HFF-Myc (cell line): ENCODE measurements at places on chromosomes 3 and 15.
A peak's percentile ranks its signal among the peaks of the same experiment; 100 is the strongest.

DNA sequence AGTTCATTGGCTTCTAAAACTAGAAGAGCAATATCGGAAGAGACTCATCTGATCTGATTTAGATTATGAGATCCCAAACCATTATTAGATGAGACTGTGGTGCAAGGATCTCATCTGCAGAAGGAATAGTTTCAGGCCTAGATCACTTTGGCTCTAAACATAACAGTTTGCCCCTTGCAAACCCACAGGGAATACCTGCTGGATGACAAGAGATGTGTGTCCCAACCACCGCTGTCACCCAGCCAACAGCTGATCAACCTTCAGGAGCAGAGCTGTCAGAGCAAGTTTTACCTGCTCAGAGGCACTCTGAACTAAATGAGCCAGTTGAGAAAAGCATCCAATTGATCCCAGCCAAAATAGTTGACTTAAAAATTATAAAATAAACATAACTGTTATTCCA is 64.0 kb upstream of the ST3GAL6 start:
- DNase-seq: no peak

- no peak for DNase-seq
Observed at GRCh38 chr3:23985747-23986544, 40.9 kb downstream of the NR1D2 start.

- no peak for DNase-seq
Observed at GRCh38 chr3:172953571-172953970, 187.5 kb downstream of the SPATA16 start.

GRCh38 chr15:70259028-70259424 is 161.3 kb upstream of the TLE3 start:
- DNase-seq: no peak

DNA sequence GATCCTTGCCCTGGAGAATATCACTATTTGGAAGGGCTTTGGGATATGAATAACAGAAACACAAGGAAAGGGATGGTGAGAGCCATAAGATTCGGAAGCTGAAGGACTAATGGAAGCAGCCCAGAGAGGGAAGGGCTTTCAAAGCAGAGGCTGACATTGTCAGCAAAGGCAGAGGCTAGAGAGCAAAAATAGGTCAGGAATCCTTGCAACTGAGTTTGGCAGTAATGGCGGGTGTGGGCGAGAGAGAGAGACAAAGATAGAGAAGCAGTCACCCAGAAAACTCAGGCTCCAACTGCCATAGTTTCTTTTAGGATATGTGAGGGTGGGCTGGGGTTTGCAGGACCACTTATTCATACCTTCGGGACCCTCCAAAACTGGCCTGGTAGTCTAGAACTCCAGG is 248.6 kb downstream of the OPA1 start:
- DNase-seq: no peak

DNA sequence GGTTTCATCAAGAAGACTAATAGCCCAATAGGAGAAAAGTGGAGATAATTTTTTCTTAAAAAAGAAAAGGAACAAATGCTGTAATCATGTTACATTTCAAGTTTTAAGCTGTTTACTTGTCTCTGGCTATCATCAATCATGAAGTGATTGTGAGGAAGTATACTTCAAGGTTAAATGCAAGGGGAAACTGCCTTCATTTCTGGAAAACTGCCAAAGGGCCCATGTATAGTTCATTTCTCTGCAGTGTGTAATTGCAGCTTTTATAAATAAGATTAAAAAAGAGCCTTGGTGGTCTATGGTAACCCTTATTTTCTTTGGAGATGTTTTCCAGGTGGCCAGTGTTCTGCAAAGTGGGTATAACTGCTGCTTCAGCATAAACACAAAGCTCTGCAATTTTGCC is 101.9 kb downstream of the GRM7 start:
- no peak for DNase-seq

GRCh38 chr3:60909526-60909925 is 341.7 kb downstream of the FHIT start:
- no peak for DNase-seq

- peak; percentile 44 for DNase-seq
Observed at GRCh38 chr3:64440498-64440897, 215.2 kb upstream of the PRICKLE2 start.

DNA sequence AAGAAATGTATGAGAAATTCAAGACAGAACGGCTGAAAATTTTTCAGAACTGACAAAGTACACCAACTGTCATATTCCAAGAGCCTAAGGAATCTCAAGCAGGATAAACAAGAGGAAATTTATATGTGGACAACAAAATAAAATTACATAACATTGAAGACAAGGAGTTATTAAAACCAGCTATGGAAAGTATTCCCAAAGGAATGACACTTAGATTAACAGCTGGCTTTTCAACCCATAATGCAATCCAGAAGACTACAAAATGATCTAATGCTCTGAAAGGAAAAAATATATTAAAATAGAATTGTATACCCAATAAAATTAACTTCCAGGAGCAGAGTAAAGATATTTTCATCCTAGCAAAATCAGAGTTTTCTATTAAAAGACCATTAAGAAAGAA is 132.2 kb upstream of the BNIP2 start:
- DNase-seq: no peak

DNA sequence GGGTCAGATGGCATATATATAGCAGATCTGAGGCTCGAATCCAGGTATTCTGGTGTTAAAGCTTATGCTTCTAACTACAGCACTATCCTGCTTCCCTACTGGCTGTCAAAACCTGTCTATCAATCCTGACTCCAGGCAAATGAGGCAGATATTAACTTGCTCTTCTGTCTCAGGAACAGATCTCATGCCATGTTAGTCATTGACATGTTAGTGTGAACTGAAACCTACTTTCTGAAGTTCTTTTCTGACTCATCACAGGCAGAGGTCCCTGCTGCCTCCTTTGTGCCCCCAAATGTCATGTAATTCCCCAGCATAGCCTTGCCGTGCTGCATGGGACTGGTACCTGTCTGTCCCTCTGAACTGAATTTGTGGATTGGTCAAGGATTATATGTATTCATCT is 125.0 kb upstream of the SMAD3 start:
- DNase-seq: no peak

DNA sequence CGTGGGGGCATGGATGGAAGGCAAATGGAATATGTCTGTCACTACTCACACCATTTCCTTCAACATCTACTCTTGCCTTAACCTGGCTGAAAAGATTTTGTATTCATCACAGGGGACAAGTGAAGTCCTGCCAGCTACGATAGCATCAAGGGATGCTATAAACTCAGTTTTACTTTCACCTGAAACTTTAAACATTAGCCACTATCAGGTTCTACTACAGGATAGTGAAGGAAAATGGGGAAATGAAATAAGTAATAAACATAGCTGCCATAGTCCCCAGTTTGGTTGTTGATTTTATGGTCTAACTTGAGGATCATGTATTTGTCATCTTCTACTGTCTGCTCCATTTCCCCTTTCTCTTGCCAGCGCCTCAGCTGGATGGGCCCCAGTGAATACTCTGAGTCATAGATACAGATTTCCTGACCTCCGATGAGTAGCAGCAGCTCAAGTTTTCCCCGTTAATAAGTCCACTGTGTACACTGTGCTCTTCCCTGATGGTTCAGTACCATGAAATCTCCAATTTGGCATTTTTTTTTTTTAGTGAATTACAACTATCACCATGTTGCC is 338.2 kb upstream of the SLCO3A1 start:
- no peak for DNase-seq

DNA sequence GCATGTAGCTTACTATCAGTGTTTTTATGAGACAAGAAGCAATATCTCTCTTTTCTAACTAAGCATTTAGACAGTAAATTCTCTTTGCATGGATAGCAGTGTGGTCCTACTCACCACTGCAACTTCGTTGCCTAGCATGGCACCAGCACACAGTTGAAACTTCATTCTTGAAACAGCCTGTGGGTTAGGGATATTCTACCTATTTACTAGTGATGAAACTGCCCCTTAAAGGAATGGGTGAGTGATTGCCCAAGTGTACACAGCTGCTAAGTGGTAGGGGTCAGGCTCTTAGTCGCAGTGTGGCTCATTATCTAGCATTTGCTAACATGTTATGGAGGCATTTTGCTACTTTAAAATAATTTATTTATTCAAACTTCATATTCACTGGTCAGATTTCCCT is 78.4 kb downstream of the CHL1 start:
- DNase-seq: no peak

DNA sequence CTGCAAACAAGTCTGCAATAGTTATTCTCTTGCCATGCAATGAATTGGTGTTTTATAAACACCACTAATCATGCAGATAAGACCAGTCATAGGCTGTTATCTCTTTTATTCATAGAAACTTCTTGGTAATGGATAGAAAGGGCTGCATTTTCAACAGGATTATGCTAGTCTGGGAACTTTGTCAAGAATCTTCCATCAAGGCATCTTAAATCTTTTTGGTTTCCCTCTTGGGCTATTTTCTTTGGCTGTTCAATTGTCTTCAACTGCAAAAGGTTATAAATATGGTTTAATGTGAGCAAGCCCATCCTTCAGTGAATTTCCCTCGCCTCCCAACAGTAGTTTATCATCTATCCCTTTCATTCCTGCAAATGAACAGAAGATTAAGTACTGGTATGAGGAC is 59.0 kb upstream of the MINAR1 start:
- DNase-seq: no peak

GRCh38 chr3:143367171-143367570 is 247.6 kb downstream of the CHST2 start:
- no peak for DNase-seq

- DNase-seq: no peak
Observed at GRCh38 chr15:60017538-60018520, 13.7 kb downstream of the FOXB1 start.

DNA sequence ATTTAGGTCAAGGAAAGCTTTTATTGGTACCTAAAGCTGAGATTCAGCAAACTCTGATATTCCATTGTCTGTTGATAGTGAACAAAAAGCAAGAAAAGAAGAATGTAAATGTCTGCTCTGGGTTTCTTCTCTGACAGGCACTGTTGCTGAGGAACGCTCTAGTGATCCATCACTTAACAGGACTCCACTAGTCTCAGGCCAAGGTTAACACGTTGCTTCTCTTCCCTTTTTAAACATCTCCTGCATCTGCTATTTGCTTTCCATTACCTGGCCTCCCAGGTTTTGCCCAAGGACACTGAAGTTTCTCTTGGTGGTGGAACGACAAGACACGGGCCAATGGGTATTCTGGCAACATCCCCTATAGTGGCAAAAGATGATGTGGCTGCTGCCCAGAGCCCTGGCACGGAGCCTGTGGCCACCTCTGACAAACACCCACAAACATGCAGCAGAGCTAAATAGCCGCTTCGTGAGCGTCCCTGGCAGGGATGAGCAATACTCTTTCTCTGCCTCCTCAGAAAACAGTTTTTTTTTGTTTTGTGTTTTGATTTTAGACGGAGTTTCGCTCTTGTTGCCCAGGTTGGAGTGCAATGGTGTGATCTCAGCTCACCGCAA is 97.8 kb upstream of the AKAP13 start:
- DNase-seq: no peak

GRCh38 chr3:82354228-82354627 is 592.8 kb upstream of the GBE1 start:
- no peak for DNase-seq

GRCh38 chr15:88493844-88494243 is 26.3 kb downstream of the MRPS11 start:
- DNase-seq: no peak

- no peak for DNase-seq
Observed at GRCh38 chr3:127729556-127730056, 56.9 kb downstream of the ABTB1 start.

DNA sequence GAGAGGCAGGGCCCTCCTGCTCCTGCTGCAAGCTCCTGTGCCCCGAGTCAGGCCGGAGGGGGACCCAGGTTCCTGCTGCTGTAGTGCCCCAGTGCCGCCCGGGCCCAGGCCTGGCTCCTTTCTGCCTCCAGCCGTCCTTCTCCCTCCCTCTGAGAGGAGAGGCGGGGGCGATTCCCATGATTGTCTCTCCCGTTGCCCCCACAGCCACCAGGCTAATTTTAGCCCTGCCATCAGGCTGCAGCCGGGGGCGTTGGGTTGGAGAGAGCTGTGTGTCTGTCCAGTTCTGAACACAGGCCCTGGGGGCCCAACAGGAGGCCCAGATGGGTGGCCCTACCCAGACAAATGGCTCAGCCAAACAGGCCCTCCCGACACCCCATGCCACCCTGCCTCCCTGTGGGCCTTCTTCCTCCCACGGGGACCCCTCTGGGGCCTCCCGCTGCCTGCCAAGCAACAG is 214.8 kb downstream of the TBC1D2B start:
- no peak for DNase-seq

DNA sequence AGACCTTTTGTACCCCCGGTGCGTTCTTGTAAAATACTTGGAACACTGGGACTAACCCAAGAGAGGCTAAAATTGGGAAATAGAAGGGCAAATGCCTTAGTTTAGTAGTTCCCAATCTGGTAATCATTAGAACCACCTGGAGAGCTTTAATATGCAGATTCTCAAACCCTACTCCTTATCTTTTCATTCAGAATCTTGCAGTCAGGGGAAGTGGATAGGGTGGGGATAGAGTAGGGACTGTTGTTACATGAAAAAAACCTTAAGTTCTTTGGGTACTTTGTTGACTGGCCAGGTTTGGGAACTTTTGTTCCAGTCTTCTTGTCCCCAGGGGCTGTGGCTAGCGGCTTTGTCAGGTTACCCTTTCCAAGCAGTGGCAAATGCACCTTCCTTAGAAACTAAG is 15.9 kb downstream of the MAPKBP1 start:
- no peak for DNase-seq

DNA sequence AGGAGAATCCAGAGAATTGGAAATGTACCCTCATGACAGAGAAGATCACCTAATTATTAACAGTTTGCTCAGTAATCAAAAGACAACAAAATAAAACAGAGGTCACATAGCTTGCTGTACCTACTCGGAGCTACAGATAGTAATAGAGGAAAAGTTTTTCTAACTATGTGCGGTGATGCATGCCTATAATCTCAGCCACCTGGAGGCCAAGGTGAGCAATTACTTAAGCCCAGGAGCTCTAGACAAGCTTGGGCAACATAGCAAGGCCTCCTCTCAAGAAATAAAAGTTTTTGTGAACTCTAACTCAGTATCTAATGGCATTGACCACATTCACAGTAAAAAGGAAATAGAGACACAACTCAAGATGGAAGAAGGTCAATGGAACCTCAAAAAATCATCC is 243.6 kb downstream of the ATP8B4 start:
- DNase-seq: no peak

DNA sequence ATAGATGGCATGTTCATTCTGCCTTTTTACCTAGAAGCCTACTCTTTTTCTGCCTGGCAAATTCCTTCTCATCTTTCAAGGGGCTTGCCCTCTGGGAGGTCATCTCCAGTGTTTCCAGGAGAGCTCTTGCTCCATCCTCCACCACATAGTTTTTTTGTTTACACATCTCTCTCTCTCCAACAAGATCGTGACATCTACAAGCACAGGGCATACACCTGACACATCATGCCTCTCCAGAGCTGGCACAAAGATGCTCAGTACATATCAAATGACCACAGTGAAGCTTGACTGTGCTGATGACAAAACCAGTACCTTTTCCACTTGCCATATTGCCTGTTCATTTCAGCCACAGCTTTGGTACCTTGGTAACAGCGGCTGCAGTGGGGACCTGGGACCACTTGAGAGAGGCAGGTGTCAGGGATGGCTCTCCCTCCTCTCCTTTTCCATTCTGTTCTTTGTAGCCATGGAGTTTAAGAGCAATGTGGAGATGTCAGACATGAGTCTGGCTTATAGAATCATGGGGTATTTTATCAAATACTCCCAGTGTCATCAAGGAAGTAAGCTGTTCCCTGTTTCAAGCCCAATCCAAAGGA is 15.4 kb downstream of the ALPK3 start:
- no peak for DNase-seq
